NCI-H187 treated with DMSO at 0.1 percent for 48 hours (cell line): ENCODE measurements at places on chromosomes 3 and 15.
A peak's percentile ranks its signal among the peaks of the same experiment; 100 is the strongest.

DNA sequence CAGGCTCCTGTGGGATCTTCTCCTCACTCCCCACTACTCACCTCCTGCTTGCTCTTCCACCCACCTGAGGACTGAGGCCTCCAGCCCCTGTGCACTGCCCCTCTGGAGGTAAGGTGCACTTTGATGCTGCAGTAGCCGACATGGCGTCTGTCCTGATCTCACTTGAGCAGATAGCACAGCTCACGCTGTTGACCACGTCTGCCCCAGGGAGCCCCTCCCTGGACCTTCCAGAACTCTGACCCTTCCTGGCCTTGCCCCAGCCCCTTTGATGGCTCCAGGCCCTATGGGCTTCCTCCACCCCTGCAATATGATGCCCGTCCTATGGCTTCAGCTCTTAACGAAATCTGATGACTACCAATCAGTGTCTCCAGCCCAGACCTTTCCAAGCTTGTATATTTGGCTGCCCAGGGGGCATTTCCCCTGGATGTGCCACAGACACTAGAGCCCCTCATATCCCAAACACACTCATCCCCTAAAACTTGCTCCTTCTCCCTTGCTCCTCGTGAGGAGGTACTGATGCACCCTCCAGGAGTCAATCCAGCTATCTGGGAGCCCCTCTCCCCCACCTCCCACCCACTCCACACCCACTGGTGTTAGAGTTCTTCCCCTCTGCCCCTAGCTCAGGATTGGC lies 27.1 kb downstream of the KY start:
- DNase-seq, result no peak

GRCh38 chr3:115996420-115997108 lies 373.3 kb downstream of the GAP43 start:
- DNase-seq, result no peak

- no peak for DNase-seq
These were observed 40.6 kb upstream of the IREB2 start for GRCh38 chr15:78397382-78397781.

DNA sequence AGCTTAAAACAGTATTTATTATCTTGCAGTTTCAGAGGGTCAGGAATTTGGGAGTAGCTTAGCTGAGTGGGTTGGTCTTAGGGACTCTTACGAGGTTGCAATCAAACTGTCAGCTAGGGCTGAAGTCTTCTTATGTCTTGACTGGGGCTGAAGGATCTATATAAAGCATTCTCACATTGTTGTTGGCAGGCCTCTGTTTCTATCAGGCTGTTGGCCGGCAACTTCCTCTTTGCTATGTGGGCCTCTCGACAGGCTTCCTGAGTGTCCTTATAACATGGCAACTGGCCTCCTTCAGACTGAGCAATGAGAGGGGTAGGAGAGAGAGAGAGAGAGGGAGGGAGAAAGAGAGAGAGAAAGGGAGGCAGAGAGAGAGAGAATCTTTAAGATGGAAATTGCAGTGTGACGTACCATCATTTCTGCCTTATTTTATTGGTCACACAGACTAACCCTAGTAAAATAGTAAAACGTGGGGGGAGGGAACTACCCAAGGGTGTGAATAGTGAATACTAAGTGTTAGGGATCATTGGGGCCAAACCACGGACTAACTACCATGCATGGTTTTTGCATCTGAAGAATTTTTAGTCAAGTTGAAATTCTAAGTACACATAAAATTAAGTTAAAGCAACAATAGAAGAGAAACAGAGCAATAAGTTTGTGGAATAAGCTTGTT lies 16.1 kb downstream of the FGF7 start:
- no peak for DNase-seq

- DNase-seq, result no peak
These were observed 423.3 kb downstream of the SOX2 start for GRCh38 chr3:182135056-182135455.

DNA sequence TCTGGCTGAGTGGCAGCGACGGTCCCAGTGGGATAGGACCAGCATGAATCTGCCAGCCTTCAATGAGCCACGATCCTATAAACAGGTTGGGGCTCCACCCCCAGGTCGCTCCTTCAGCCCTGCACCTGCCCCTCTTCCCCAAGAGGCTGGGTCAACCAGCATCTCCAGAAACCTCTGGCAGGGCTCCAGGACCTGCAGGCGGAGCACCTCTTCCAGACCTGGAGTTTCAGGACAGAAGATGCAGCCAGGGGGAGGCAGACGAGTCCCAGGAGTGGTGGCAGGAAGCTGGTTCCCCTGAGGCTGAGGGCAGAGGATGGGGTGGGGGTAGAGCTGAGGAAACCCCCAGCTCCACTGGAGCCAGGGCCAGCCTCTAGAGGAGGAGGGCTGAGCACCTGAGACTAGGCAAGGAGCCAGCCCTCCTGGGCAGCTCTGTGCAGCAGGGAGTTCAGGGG lies at the start of gene PLA2G4D:
PLA2G4D (minus strand) TSS at position 51 of the 452 bp plus-strand sequence. CDS start 103 bp downstream, outside the sequence.
- DNase-seq, result peak; percentile 76

DNA sequence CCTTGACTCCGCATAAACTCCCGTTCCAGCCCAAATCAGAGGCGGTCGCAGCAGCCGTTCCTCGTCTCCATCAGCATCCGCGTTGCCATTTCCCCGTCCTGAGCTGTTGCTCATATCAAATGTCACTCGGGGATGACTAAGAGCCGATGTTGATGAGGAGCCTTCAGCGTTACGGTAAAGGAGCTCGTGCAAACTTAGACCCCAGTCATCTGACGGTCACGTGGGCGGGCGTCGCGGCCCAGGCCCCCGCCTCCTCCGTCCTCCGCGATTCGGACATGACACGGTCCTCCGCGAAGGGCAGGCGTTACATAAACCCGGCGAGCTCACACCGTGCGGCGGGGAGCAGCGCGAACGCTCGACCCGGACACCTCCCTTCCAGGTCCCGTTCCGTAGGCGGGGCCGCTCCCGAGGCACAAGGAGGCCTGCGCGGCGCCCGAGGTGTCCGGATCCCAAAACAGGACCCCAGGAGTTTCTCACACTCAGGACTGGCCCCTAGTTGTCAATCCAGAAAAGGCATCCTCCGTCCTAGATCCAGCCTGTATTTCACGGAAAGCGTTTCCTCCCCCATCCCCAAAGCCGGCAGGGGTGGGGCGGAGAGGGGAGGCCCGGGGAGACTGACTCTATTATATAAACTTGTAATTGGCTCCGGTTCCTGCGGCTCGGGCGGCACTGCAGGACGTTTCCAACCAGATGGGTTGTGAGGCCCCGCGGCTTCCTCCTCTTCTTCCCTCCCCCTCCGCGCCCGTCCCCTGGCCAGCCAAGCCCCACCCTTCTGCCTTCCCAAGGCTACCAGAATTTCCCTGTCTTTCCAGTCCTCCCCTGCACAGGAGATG lies 100.0 kb upstream of the IGF1R start:
- no peak for DNase-seq

GRCh38 chr3:186682812-186683211 lies 17.0 kb downstream of the HRG start:
- no peak for DNase-seq

DNA sequence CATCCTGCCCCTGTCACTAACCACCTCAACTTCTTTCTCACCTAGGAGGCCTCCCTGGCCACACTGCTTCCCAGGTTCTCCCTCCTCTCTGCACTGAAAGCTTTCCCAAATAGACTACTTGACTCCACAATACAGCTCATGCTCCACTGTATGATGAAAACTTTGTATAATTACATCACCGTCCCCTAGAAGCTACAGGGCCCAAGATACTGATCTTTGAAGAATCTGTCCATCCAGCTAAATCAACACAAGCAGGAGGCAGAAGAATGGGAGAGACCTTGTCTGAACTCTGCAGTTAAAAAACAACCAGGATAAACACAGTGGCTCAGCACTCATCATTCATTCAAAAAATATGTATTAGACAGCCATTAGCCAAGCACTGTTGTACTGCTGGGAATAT lies 26.4 kb upstream of the RPS17 start:
- no peak for DNase-seq

DNA sequence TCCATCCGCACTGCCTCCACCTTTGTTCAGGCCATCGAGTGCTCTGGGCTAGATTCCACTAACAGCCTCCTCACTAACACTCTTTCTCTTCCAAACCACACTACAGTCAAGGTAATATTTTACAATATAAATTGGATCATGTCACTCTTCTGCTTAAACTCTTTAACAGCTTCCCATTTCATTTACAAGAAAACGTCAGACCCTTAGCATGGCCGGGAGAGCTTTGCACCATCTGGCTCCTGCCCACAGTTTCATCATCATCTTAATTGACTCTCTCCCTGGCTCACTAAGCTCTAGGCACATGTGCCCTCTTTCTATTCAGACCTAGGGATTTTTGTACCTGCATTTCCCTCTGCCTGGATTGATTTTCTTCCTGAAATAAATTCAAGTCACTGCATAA lies 354.7 kb downstream of the FGF12 start:
- no peak for DNase-seq

- no peak for DNase-seq
These were observed 28.7 kb downstream of the ALDH1L1 start for GRCh38 chr3:126151562-126152302.

- DNase-seq, result no peak
These were observed 9.7 kb upstream of the GNB5 start for GRCh38 chr15:52200831-52201365.

DNA sequence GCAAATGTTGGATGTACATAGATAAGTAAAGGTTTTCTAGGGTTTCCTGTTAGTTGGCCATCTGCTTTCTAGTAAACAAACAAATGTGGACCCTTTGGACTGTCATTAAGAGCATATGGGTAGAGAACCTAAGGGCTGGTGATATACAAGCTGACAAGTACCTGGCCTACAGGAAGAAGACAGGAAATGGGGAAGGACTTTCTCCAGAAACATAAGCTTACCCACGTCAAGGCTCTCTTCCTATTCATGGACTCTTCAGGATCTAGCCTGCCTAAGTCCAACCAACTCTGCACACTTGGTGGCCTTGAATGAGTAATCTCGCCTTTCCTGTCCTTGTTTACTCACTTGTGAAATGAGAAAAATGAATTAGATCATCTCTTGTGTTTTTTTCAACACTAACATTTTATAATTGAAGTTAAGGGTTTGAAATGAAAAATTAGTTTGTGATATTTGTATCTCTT lies 22.2 kb upstream of the GOLIM4 start:
- DNase-seq, result no peak

GRCh38 chr3:61507946-61508345 lies 53.4 kb upstream of the PTPRG start:
- DNase-seq, result no peak

- no peak for DNase-seq
These were observed 112.4 kb upstream of the BHLHE40 start for GRCh38 chr3:4866866-4867265.
